ENCODE measurements at places on chromosomes 11 and 22.

GRCh38 chr11:23124996-23125395, 264.7 kb upstream of the CCDC179 start:
- DNase-seq = no peak

- DNase-seq = no peak
These were observed 61.3 kb upstream of the WNT11 start for GRCh38 chr11:76267556-76267955.

- DNase-seq = no peak
These were observed 2.3 kb downstream of the TUBGCP6 start for GRCh38 chr22:50242406-50242949.

DNA sequence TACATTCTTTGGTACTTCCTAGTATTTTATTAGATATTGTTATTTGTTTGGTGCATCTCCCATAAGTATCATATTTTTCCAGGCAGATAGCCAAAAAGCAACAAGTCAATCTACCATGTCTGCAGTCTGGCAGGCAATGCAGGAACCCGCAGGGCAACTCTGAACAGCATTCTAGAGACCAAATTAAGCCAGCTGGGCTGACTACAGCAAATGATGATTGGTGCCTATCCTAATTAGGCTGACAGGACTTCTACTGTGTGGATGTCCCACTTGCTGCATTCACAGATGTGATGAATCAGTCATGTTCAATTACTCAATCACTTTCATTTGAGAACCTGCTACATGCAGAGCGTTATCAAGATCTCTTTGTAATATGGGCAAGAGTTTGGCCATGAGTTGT, 40.3 kb upstream of the AMOTL1 start:
- DNase-seq = no peak

GRCh38 chr11:33157103-33158027, 3.9 kb downstream of the CSTF3 start:
- no peak for DNase-seq

DNA sequence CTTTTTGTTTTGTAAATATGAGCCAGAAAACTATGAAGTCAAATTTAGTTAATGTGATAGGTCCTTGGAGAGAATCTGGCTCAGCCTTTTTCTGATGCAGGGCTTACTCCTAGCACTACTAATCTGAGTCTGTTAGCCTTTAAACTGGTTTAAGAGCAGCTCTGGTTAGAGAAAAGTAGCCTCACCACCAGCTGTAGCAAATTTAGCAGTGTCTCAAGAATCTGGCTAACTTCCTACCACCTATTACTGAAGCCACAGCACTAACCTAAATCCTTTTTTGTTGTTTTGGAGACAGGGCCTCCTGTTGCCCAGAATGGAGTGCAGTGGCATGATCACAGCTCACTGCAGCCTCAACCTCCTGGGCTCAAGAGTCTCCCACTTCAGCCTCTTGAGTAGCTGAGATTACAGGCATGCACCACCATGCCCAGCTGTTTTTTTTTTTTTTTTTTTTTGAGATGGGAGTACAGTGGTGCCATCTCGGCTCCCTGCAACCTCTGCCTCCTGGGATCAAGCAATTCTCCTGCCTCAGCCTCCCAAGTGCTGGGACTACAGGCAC, 13.9 kb downstream of the RBM4B start:
- DNase-seq = no peak

DNA sequence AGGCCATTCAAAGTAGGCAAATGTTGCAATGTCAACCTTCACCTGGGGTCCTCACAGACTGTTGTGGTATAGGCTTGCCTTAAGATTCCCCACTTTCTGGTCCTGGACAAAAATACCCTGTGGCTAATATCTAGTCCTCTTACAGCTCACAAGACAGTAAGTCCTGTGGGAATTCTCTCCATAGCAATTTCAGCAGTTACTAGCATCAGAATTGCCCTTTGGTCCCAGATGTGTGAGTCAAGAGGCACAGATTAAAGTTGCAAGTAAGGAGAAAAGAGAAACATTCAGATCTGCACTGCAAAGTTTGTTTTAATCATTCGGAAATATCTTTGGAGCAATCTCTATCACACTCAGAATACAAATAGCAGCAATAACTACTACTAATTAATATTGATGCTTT, 420.2 kb downstream of the NTM start:
- no peak for DNase-seq

DNA sequence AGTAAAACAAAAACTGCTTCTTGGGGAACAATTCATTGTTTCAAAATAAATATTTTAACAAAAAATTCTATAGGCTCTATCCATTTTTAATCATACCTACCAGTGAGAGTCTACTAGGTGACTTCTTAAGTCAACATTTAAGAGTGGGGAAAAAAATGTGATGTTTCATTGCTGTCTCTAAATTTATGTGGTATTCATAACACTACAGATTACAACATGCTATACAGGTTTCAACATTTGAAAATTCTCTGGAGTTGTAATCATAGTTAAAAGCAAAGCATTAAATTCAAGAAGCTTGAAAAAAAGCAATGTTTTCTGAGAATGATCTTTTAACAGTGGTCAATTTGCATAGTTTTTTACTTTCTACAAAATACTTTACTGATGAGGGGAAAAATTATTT, 18.3 kb downstream of the SBF2 start:
- DNase-seq = no peak

- no peak for DNase-seq
These were observed 41.9 kb downstream of the BCR start for GRCh38 chr22:23222033-23222792.

GRCh38 chr11:115145324-115145723, 358.9 kb downstream of the CADM1 start:
- DNase-seq = no peak

GRCh38 chr11:131916638-131917037, 546.2 kb downstream of the NTM start:
- no peak for DNase-seq

- no peak for DNase-seq
These were observed 700 bp upstream of the STX3 start for GRCh38 chr11:59754494-59754858.

- DNase-seq = peak; percentile 6
These were observed 657 bp downstream of the ELMOD1 start for GRCh38 chr11:107591378-107592230.

DNA sequence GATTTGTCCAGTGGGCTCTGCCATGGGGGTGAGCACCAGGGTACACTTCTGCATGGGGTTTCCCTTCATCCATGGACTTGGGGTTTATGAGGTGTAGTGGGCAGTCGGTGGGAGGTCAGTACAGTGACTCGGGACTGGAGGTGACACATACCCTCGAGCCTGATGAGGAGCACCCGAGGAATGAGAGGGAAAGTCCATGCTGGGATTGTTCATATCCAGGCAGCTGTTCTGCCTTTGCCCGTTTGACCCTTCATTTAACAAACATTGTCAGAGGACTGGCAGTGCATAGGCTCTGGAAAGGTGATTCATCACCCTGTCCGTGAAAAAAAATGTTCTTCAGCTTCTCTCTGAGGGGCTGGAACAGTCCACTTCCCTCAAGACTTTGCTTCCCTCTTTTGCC, 2.7 kb downstream of the NAV2 start:
- no peak for DNase-seq

All from stimulated activated naive CD4-positive, alpha-beta T cell (primary cell).